HepG2 (cell line): ENCODE measurements at places on chromosomes 2 and 18. TPM values are rescaled to one million over a fixed set of nuclear protein-coding genes. Genes with fewer than 3 reads are reported as not detected.

Gene RGPD3
- total RNA-seq = 0.24 and 0.53 TPM in 2 replicates

Gene IAH1
- 44.4 and 45.2 TPM in 2 replicates for total RNA-seq

Gene C2orf66
- total RNA-seq = not detected in 2 replicates

Gene UGT1A8
- not detected in 2 replicates for total RNA-seq

Gene KRTCAP3
- total RNA-seq = 2.1 TPM in 1 of 2 replicates, not detected in the other

Gene ALKAL2
- 0.22 TPM in 1 of 2 replicates, not detected in the other for total RNA-seq
